Upper lobe of right lung (tissue), 1 donor: ENCODE measurements at places on chromosomes 5 and 9.

- no peak for DNase-seq
These were observed 26.9 kb upstream of the SYK start for GRCh38 chr9:90774682-90775081.

DNA sequence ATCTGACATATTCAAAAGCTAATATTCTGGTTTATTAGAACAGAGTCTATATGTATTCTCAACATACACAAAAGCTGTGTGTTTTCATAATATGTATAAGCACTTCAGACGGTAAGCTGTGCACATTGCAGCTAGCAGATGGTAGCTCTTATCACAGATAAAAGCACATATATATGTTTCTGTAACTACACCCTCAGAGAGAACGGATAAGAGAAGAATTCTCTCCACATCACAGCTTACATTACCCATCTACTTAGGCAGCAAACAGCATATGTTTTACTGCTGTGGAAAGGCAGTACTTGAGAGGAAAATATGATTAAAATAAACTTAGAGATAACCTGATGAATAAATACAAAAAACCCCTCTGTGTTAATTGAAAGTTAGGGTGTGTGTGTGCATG is 450.9 kb upstream of the ZNF608 start:
- DNase-seq, result no peak

DNA sequence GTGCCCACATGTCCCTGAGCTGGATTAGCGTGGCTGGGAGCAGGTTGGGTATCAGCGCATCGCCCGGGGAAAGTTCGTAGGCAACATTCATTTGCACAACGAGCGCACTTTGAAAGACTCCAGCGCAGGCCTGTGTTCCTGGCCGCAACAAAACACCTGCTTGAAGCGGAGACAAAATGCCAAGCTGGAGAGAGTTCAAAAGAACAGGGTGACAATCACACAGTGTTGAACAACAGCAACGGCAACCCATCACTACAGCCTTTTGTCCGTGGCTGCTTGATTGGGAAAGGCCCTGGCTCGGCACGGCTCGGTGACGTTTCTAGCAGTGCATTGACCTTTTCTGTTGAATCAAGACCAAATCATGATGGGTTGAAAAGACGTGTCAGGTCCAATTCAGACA is 336.3 kb downstream of the IRX1 start:
- DNase-seq, result no peak

GRCh38 chr5:118888556-118888955 is 99.8 kb downstream of the DTWD2 start:
- no peak for DNase-seq

DNA sequence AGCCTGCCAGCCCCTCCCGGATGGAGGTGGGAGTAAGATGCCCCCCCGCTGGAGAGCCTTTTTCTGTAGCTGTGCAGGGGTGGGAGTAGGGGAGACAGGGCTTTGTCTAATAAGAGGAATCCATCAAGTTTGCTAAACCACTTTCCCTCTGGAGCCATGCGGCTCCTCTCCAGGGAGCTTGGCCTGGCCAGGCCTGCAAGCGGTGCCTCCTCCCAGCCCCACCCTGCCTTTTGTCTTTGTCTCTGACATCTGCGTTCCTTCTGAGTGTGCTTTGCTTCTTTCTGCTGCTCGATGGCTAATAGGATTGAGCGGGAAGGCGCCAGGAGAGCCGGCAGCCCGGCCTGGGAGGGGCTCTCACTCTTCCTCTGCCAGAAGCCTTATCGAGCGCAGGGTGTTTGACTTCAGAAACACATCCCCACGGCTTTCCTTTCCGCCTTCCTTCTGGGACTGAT is 26.7 kb upstream of the FCN1 start:
- peak; percentile 58 for DNase-seq

GRCh38 chr9:14962193-14962882 is 52.1 kb upstream of the FREM1 start:
- no peak for DNase-seq

GRCh38 chr9:70195456-70195855 is 63.3 kb upstream of the SMC5 start:
- no peak for DNase-seq

- no peak for DNase-seq
These were observed 154.8 kb downstream of the SGCD start for GRCh38 chr5:156481741-156482140.

- no peak for DNase-seq
These were observed 47.3 kb upstream of the NEURL1B start for GRCh38 chr5:172593721-172594235.

GRCh38 chr9:113892861-113893491 is 16.9 kb downstream of the ZNF618 start:
- DNase-seq, result no peak

DNA sequence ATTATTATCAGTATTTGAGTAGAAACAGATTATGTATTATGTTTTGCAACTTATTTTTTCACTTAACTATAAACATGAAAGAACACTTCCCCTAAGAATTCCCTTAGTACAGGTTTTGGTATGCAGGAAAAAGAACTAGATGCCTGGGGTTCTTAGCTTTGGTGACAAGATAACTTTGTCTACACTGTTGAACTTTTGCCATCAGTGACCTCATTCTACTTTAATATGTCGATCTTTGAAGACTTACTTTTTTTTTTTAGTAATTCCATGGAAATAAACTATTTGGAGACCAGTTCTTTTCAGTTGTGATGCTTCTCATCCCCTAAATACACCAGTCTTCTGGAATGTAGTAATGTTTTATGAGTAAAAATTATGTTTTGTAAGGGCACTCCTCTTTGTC is 34.3 kb downstream of the ZNF462 start:
- DNase-seq, result no peak

DNA sequence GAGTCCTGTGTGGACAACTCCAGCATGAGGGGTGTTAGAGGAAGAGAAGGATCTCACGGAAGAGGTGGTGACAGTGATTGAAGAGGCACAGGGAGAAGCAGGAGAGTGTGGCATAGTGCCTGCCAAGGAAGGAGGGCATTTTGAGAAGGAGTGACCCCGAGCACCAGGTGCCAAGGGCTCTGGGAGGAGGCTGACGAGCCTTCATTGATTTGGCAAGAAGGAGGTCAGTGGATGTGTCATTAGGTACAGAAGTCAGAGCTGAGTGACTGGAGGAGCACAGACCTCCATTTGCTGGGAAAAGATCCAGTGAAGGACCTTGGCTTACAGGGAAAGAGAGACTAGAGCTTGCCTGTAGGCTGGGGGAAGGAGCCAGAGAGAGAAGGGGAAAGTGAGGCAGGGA is 70.3 kb upstream of the ANGPTL2 start:
- DNase-seq, result no peak

- DNase-seq, result no peak
These were observed 55.2 kb downstream of the NTNG2 start for GRCh38 chr9:132216861-132217619.

- DNase-seq, result no peak
These were observed 30.3 kb upstream of the CER1 start for GRCh38 chr9:14752871-14753270.

- no peak for DNase-seq
These were observed 50.3 kb downstream of the MYO10 start for GRCh38 chr5:16885635-16886365.

GRCh38 chr5:108730617-108731340 is 16.9 kb upstream of the FER start:
- DNase-seq, result no peak

DNA sequence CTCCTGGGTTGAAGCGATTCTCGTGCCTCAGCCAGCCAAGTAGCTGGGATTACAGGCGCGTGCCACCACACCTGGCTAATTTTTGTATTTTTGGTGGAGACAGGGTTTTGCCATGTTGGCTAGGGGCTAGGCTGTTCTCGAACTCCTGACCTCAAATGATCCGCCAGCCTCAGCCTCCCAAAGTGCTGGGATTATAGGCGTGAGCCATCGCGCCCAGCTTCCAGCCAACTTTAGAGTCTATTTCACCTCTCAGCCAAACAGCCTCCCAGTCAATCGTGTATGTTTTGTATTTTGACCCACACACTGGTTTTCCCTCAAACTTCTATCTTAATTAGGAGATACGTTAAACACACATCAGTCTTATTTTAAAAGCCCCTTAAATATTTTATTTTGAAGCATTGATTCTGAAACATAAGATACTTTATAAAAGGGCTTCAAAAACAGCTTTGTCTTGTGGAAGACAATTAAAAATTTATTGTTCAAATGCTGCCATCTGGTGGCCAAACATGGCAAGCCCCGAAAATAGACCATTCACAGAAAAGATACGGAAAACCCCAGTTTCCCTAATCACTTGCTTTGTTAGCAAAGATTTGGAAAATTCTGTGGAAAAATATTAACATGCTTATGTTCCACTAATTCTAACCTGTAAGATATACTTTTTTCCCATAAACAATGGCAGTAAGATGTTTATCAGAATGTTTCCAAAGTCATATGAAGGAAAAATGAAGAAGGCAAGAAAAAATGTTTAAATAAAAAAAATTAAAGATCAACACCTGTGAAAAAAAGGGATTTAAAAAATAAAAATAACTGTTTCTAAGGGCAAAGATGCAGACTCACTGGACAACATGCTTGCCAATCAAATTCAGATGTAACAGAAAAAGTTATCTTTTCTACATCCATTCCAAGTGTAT is 33.1 kb downstream of the APTX start:
- no peak for DNase-seq

- DNase-seq, result no peak
These were observed 84.5 kb upstream of the CTNNA1 start for GRCh38 chr5:138668451-138669380.

DNA sequence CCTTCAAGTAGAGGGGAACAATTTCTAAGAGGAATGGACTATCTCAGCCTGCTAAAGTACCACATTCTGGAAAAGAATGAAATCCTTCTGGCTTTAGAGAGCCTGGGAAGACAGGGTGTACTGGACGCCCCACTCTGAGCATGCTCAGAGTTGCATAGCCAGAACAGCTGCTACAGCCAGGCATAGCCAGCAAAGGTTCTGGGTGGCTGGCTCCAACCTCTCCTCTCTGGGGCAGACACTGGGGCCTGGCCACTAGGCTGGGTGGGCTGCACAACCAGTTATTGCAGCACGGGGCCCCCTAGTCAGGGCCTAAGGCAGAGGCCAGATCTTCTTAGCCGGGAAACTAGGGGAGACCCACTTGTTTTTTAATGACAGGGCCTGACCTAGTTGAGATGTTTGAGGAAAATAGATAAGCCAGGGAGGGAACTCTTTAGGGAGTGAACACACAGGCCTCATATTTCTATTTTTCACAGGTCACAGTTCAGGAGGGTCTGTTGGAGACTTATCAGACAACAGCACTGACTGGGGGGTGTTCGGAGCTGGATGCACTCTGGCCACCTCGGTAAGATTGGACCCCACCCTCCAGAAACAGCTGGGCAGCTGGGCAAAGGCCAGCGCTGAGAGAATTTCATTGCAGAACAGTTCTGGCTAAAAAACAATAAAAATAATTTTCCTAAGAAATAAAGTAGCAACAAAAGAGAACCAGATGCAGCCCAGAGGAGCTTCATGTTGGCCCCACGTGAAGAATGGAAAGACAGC is 142.9 kb downstream of the LPAR1 start:
- no peak for DNase-seq

GRCh38 chr5:123438902-123439301 is 15.7 kb upstream of the CEP120 start:
- no peak for DNase-seq

DNA sequence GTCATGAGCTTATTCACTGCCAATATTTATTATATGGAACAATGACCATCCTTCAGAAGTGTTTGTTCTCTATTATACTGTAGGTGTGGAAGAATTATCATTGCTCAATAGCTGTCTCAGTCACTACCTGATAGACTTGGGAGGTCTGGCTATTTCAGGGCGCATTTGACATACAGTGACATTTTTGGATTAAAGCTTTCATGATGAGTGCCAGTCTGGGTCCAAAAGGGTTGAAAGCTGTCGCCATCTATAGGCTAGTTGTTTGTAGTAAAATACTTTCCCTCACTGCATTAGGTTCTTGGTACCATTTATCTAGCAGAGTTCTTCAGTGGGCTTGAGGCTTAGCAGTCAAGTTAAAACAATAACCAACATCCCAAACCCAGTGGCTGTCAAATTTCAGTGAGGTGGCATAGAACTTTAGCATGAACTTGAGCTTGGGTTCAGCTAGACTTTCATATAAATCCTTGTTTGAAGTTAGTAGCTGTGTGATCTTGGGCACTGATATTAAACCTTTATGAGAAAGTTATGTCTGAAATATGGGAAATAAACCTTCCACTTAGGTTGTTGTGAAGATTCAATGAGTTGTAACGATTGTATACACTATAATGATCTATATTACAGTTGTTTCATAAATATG is 110.5 kb upstream of the CDKN2B start:
- DNase-seq, result no peak

GRCh38 chr5:104736073-104736472 is 1173.5 kb upstream of the NUDT12 start:
- no peak for DNase-seq
